ENCODE measurements at places on chromosomes 13 and 19.

DNA sequence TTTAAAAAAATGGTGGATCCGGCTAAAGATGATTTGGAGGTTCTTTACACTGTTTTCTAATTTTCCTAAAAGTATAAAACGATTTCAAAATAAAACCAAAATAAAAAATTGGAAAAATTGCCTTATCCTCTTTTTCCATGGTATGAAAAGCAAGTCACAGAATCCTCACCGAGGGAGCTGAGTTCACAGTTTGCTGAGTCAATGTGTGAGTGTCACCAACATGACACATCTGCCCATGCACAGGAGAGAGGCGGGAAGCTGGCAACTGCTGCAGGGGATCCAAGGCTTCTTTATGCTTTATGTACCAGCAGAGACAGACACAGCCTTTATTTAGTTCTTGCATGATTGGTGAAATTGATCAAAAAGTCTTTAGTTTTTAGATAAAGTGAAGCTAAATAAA lies 157.8 kb downstream of the TNFSF13B start:
- DNase-seq: no peak

GRCh38 chr13:34944274-34944634 lies 2.2 kb downstream of the NBEA start:
- DNase-seq: no peak

DNA sequence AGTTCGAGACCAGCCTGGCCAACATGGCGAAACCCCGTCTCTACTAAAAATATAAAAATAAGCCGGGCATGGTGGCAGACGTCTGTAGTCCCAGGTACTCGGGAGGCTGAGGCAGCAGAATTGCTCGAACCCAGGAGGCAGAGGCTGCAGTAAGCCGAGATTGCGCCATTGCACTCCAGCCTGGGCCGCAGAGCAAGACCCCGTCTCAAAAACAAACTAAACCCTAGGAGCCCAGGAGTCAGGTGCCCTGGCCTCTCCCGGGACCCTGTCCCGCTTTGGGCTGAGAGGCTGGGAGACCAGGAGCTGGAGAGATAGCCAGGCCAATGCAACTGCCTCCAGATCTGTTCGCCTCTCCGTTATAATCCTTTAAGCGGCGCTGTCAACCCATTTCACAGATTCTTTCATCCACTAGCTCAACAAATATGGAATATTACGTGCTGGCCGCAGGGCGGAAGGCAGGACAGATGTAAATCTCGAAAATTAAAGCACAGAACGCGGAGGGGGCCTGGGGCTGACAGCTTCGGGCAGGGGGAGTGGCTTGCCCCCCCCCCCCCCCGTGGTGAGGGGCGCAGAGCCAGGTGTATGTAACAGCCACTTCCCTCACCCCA lies 5.3 kb upstream of the MYBPC2 start:
- DNase-seq: no peak

DNA sequence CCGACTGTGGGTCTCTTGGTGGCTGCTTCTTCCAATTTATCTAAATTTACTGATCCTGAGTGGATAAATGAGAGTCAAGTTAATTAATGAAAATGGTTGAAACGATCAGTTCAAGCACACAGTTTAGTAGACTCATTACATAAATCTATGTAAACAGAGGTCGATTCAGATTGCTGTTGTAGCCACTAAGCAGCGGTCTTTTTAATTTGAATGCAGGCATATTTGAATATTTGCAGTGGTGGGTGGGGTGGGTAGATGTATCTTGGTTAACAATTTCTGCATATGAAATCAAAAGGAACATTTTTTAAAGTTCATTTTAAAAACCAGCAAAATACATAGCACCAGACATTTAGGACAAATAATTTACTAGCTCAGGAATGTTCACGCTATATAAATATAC lies 325.9 kb downstream of the KLF12 start:
- peak; percentile 38 for DNase-seq

GRCh38 chr19:27770095-27770494 lies 1442.9 kb downstream of the UQCRFS1 start:
- no peak for DNase-seq

GRCh38 chr13:73358606-73359095 lies 299.8 kb downstream of the KLF5 start:
- DNase-seq: no peak

DNA sequence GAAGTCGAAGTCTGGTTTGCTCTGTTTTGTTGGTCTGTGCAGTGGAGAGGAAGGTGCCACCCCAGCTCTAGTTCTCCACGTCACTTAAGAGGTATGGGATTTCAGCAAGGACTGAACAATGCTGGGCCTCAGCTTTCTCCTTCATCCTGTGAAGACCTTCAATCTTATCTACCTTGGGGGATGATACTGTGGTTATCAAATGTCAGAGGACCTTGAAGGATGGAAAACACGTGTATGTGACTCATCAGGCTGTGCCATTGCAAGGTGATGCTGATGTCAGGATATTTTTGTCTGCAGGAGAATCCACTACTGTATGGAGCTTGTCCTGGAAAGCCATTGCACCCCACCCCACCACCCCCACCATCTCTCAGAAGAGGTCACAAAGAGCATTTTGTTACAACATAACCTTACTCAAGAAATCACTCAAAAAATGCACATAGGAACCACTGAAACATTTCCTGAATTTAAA lies 81.4 kb upstream of the UQCRFS1 start:
- DNase-seq: no peak

DNA sequence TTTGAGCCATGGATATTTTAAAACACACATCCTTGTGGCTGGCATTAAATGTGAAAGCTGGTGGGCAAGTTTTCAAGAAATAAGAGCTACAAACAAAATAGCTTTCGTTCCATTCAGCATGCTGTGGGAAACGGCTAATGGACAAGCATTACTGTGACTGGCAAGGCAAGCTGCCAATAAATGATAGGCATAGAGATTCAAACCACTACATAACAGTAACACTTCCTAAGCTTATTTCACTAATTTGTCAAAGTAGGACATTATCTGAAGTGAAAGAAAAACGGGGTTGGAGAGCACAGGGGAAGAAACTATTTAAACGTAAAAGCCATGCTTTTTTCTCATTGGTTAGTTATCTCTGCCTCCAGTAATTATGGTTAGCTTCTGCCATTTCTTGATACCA lies 26.0 kb downstream of the OBI1 start:
- DNase-seq: no peak

- DNase-seq: no peak
Measured at GRCh38 chr13:22270881-22271280, 600.0 kb downstream of the FGF9 start.

DNA sequence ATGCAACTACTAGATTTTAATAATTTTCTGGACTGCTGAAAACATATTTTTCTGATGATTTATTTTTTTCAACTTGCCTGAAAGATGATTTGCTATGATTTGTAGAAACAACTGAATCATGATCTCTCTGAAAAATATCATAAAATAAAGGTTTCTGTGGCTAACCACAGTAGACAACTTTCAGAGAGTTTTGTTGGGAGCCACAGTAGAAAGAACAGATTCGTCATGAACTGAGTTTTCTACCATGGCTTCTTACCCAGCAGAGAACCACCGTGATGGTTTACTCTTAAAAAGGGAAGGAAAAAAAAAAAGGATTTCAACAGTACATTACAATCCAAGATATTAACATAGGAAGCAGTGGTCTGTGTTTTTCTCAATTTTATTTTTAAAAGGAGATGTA lies 18.0 kb downstream of the ZAR1L start:
- no peak for DNase-seq

DNA sequence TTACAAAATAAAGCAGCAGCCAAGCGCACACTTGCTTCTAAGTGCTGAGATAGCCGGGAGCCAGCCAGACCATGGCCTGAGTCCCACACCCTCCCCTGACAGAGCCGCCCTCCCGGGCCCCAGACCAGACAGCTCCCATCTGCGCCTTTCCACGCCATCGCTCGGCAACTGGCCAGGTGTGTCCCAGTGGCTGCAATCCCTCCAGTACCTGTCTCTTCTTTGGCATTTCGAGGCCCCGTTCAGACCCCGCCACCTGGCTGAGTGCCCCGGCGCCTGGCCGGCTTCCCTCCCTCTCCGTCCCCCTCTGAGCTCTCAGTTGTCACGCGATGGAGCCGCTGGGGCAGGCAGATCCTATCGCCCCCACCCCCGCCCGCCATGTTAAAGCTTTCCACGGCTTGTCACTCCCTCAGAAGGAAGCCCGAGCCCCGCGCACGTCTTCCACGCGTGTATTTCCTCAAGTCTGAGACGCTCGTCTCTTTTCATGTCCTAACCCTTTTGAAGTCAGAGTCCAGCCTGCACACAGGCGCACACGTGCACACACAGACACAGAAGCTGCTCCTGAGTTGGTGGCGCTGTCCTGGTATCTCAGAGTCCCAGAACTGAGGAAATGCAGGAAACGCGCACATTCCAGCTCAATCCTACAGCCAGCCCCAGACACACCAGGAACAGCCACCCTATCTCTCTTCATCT lies 7.9 kb downstream of the MLLT1 start:
- DNase-seq: no peak

DNA sequence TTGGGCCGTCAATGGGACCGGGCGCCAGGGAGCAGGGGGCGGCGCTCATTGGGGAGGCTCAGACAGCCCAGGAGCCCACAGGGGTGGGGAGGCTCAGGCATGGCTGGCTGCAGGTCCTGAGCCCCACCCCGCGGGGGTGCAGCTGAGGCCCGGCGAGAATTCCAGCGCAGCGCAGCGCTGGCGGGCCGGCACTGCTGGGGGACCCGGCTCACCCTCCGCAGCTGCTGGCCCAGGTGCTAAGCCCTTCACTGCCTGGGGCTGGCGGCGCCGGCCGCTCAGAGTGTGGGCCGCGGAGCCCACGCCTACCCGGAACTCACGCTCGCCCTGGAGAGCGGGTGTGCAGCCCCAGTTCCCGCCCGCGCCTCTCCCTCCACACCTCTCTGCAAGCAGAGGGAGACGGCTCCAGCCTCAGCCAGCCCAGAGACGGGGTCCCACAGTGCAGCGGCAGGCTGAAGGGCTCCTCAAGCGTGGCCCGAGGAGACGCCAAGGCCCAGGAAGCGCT lies 1227.4 kb downstream of the PCDH17 start:
- DNase-seq: no peak

DNA sequence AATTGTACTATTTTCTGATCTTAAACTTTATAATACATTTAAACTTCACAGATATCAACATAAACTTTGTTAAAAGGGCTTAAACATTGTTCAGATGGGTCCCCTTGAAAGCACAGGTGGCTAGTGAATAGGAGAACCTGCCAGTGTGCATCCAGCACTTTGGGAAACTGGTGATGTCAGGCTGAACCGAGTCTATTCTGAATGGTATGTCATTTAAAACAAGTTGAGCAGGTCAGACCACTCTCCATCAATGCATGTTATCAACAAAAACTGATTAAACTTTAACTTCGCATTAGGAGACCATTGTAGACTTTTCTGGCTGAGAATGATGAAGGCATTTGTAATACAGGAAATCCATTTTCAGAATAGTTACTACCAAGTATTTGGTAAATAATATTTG lies 50.1 kb upstream of the FREM2 start:
- DNase-seq: peak; percentile 86

DNA sequence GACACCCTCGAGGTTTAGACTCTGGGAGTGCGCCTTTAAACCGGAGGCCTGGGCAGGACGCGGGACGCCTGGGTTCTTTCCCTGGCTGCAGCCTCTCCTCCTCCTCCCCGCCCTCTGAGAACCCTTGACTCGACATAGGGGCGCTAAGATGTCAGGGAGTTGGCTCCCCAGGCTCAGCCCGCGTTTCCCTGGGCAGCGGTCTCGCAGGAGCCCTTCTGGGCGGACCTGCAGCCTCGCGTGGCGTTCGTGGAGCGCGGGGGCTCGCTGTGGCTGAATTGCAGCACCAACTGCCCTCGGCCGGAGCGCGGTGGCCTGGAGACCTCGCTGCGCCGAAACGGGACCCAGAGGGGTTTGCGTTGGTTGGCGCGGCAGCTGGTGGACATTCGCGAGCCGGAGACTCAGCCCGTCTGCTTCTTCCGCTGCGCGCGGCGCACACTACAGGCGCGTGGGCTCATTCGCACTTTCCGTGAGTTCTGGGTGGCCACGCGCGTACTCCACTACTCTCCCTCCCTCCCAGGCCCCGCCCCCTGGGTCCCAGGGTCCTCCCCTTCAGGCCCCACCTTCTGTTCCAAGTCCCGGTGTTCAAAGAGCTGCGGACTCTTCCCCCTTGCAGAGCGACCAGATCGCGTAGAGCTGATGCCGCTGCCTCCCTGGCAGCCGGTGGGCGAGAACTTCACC lies 1.3 kb downstream of the ICAM5 start:
- no peak for DNase-seq

GRCh38 chr19:56934438-56935090 lies 94.0 kb upstream of the PEG3 start:
- DNase-seq: no peak

DNA sequence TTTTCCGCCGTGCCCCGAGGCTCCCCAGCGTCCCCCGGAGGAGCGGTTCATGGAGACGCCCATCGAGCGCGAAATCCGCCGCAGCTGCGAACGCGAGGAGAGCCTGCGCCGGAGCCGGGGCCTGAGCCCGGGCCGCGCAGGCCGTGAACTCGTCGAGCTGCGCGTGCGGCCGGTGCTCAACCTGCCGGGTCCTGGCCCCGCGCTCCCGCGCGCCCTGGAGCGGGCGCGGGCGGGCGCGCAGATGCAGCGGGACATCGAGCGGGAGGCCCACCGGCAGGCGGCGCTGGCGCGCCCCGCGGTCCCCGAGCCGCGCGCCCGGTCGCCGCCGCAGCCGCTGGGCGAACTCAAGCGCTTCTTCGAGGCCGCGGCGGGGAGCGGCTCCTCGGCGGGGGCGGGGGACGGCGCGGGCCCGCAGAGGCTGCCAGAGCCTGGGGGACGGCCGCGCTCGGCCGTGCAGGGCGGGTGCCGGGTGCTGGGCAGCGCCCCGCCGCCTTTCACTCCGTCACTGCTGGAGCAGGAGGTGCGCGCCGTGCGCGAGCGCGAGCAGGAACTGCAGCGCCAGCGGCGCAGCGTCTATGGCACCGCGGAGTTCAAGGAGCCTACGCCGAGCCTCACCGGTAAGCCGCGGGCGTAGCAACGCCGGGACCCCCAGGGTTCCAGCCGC lies 807 bp downstream of the MISP3 start:
- DNase-seq: no peak

GRCh38 chr13:37493775-37494174 lies 104.8 kb downstream of the POSTN start:
- no peak for DNase-seq

- no peak for DNase-seq
Measured at GRCh38 chr13:31101472-31102170, 60.1 kb downstream of the HSPH1 start.

GRCh38 chr19:33251526-33252090 lies 26.0 kb upstream of the SLC7A10 start:
- no peak for DNase-seq

DNA sequence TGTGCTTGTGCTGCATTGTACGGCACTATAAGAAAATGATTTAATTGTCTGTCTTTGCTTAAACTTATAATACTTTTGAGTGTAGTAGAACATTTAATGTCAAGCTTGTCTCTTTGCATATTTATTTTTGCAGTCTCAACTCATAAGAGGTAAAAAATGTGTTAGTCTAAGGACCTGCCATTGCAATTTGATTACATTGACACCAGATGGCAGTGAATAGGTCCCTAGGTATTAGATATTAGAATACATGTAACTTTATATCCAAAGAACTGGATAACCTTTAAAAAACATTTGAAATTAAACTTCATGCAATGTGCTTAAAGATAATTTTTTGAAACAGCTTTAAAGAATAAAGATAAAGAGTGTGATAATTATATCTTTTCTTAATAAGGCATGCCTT lies 1421.3 kb downstream of the OLFM4 start:
- peak; percentile 44 for DNase-seq
